Stimulated activated CD4-positive, alpha-beta T cell treated with anti-CD3 and anti-CD28 coated beads, Interleukin-4, amount 100 ng/mL, for 4 hours (primary cell): ENCODE measurements at places on chromosomes 2 and 18.
A peak's percentile ranks its signal among the peaks of the same experiment; 100 is the strongest.

DNA sequence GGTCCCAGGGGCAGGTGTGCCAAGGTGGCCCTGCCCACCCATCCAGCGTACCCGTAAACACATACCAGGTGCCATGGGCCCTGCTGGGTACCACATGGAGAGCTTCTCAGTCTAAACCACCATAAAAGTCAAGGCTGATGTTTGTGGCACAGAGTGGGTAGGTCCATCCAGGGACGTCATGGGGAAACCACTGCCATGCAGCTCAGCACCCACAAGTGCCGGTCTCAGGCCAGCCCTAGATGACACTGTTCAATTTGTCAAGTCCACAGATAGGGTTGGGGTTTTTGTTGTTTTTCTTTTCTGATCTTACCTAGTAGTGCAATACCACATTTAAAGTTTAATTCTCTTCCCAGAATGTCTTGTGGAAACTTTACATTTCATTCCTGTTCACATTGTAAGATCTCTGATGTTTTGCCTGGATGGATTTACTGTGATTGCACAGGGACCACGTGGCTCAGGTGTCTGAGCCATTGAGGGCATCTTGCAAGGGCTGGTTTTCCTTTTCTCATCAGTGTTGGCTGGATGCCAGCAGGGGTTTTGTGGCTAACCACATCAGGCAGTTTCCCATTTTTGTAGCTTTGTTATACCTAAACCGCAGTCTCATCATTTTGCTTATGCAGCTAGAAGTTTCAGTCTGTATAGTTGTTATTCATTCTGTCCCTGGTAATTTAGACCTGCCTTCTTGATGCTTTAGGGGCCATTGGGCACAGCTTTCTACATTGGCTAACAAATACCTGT lies 64.7 kb downstream of the STK25 start:
- DNase-seq, result peak; percentile 87

DNA sequence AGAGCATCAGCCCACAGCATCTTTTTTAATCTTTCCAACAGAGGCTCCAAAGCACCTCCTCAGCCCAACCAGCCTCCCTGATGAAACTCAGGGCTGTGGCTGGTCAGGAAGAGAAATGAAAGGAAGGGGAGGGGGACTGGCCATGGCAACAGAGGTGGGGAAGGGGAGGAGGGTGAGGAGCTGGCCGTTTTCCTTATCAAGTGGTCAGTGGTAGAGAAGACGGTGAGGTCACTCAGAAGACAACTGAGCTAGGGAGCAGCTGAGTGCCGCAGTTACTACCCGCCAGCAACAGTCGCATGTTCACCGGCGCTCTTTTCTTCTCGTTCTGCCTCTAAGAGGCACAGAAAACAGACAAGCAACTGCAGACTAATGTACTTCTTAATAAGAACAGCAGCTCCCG lies 97.4 kb downstream of the AFF3 start:
- DNase-seq, result no peak

GRCh38 chr2:218259099-218259961 lies 1.5 kb upstream of the GPBAR1 start:
- DNase-seq, result no peak

DNA sequence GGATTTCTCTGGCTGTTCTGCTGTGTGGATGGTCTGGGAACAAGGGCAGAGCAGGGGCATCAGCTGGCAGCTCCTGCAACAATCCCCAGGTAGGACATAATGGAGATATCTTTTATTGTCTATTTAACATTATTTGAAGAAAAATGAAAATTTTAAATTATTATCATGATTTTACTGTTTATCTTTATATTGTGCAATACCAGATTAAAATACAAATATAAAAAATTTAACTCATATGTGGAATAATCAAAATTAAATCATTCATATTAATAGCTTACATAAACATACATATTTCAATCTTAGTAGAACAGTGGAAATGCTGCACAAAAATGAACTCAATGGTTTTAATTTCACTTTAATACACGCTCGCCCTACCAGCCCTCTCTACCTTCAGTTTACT lies 70.6 kb upstream of the FAM110C start:
- no peak for DNase-seq

DNA sequence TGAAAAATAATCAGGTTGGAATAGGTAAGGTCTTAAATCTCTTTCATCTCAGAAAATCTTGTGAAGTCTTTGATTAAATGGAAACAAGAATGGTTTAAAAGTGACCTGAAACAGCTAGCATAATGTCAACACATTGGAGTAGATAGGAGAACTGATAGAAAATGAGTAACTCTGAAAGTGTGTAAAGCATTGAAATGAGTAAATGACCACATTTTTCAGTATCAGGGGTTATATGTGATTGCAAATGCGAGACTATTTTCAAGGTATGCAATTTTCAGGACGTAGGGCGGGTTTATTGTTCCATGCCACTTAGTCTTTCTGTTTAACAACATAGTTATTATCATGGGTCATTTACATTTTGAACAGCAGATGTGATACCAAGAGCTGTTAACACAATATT lies 1383.2 kb downstream of the LRP1B start:
- no peak for DNase-seq

- DNase-seq, result no peak
Measured at GRCh38 chr2:175811971-175812370, 190.1 kb downstream of the LNPK start.

GRCh38 chr18:22394428-22394827 lies 23.3 kb downstream of the CTAGE1 start:
- DNase-seq, result no peak

- DNase-seq, result no peak
Measured at GRCh38 chr18:9751371-9752031, 43.4 kb downstream of the RAB31 start.

DNA sequence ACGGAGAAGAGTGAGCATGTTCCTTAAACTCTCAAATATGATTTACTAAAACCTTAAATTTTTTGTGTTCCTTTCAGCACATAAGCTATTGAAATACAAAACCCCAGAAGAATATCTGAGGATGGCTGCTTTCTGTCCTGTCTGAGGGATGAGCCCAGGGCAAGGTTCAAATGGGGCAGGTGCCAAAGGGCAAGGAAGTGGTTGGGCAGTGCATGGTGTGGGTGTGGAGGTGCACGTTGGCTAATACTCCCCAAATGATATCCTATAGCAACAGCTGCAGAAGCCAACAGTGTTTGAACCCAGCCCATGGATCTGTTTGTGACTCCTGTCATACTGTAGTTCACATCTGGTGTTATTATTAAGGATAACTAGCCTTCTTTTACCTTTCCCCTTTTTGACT lies 183.0 kb downstream of the CDCA7 start:
- DNase-seq, result no peak

GRCh38 chr2:39902103-39902502 lies 123.0 kb upstream of the THUMPD2 start:
- no peak for DNase-seq

DNA sequence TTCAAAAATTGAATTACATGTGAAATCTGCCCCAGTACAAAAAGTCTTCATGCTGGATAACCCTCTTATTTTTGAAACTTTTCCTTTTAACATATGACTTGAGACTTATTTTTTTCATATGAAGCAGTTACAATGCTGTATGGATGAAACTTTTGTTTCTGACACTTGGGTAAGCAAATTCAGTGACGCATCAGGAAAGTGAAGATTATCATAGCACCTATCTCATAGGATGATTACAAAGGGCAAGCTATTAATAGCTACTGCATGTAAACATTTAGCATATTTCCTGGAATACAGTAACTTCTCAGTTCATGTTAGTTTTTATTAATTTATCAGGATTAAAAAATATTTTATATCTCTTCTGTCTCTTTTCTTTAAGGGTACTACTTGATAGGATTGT lies 1109.2 kb downstream of the LRP1B start:
- DNase-seq, result no peak

GRCh38 chr2:177053038-177053437 lies 159.6 kb upstream of the HNRNPA3 start:
- DNase-seq, result no peak

DNA sequence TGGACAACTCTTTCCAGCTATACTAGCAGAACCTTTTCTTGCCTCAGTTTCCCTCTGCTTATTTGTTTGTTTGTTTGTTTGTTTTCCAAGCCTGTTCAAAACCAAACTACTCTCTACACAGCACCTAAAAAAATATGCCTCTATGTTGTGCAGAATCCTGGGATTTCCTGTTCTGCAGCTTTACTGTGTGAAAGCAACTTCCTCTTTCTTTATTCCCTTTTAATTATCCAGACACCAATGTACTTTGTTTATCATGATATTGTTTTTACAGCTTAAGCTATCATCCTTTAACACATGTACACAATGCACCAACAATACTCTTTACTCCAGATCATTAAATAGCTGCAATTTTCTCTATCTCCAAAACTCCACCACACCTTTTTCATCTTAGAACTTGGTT lies 259.5 kb downstream of the EPHA4 start:
- DNase-seq, result no peak

- no peak for DNase-seq
Measured at GRCh38 chr2:6224267-6224666, 532.1 kb downstream of the SOX11 start.

DNA sequence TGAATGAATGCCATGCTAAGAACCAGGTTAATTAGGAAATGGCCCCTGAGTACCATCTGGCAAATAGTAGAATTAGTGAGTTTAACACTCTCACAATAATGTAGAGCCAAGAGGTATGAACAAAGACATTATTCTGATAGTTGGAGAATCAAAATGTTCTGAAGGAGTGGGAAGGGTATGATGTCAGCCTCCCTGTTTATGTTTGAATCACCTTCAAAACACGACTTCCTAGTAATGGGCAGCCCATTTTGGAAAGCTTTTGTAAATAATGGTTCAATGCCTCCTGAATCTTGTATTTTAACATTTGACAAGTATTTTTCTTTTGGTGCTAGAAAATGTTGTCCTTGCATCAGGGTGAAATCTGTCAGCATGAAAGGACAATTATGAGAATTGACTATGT lies 108.3 kb downstream of the DSEL start:
- DNase-seq, result no peak

DNA sequence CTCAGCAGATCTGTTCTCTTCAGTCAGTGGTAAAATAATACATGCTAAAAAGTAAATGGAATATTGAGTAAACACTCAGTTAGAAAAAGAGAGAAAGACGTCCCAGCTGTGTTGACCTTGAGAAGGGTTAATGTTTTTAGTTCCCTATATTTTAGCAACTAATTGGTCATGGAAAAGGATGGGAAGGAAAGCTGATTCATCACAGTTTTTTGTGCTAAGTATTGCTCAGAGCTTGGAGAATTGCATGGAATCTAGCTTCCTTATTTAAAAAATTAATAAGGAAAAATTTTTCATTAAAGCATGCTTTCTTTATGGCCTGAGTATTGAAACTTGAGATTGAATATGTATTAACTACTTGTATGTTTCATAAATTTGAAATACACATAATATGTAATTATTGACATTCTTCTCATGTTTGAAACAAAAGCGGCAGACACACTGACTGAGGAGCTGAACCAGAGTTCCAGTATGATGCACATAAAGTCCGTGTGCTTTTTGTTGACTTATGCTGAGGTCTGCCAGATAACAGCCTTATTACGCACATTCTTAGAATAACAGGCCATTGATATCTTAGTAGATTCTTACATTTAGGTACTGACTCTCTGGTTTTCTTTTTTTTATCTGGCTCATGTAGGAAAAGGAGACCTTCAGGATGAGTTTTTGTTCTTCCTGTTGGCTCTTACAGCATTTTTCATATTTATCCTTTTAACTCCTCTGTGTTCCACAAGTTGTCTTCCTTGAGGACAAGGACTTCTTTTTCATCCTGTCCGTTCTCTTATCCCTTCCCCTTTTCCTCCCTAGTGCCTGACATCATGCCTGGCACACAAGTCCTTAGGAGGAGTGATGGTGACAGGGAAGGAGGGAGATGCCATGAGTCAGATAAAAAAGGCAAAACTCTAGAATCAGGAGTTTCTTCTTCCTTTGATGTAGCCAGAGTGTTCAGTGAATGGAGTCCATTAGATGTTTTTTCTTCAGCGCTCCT lies 194.1 kb downstream of the PTPRM start:
- no peak for DNase-seq

GRCh38 chr18:45863469-45863868 lies 38.0 kb downstream of the SIGLEC15 start:
- no peak for DNase-seq

GRCh38 chr18:3104190-3105054 lies 91.5 kb upstream of the LPIN2 start:
- no peak for DNase-seq

GRCh38 chr2:177678939-177679338 lies 286.4 kb downstream of the AGPS start:
- DNase-seq, result no peak

DNA sequence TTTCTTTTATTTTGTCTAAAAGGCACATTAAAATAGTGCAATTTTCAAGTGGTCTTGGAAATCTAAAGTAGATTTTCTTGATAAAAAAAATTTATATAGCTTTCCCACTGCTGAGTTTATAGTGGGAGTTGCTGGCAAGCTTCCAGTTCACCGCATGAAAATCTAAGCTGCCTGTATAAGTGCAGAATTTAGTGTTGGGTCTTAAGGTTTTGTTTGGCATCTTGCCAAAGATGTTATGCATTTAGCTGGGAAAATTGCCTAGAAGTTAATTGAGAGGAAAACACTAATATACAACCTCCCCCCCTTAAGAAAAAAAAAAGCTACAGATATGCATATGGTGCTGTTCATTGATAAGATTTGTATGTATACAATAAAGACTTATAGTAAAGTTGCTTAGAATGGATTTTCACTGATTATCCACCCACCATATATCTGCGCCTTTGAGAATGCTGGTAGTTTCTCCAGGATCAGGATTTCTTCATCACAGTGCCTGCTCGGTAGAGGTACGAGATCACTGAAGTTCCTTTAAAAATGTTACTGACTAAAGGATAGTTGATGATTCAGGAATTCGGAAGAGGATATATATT lies 803.2 kb upstream of the POU3F3 start:
- no peak for DNase-seq
